Sigmoid colon (tissue), 7 donors: ENCODE measurements at places on chromosomes 5 and 9. TPM values are rescaled to one million over a fixed set of nuclear protein-coding genes. Genes with fewer than 3 reads are reported as not detected.

CNTNAP3B gene
- total RNA-seq, result 65.9 TPM

IFNK gene
- total RNA-seq, result not detected

DNA sequence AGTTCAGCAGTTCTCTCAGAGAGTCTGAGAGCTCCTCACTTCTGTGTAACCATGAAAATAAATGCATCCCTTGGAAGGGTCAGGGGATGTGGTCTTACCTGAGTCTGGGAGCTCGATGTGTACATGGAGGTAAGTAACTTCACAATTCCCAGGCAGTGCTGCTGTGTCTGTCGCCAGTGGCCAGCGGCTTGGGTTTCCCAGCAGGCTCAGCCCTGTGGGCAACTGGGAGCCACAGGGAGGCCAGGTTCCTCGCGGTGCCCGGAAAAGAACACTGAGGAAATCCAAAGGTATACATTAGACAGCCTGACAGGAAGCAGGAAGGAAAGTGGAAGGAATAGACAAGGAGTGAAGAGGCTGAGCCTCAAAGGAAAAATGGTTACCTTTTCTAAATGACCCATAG lies 62.2 kb downstream of the OSTF1 start:
- no peak for DNase-seq
- H3K27ac ChIP-seq, result no peak overlapping the region
- H3K36me3 ChIP-seq, result peaks cover 20% of the 10 kb centered on the region
- H3K4me1 ChIP-seq, result no peaks in the 10 kb centered on the region
- no peaks in the 10 kb centered on the region for H3K27me3 ChIP-seq

CNTFR gene
- 3.0 TPM for total RNA-seq

DNA sequence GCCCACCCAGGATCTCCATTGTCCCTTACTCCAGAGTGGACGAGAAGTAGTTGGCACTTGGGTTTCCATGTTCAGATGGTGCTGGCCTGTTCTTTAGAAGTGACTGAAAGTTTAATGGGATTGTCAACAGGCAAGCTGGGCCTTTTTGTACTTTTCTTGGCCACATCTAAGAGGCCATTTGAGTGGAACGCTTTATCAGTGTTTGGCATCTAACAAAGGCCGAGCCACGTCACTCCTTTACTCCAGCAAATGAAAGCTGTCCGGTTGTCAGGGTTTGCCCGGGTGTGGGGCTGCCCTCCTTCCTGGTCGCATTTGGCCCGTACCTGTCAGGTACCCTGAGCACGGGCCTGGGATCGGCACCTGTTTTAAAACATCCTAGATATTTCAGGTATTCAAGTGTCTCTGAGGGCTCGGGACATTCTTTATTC lies 71.5 kb downstream of the RCL1 start:
- peaks cover 14% of the 10 kb centered on the region for H3K36me3 ChIP-seq
- no peaks in the 10 kb centered on the region for H3K4me1 ChIP-seq
- no peak overlapping the region for H3K4me3 ChIP-seq
- H3K27ac ChIP-seq, result no peak overlapping the region

SLCO6A1 gene
- not detected for total RNA-seq

- H3K27me3 ChIP-seq, result no peaks in the 10 kb centered on the region
- H3K4me3 ChIP-seq, result no peak overlapping the region
- no peaks in the 10 kb centered on the region for H3K36me3 ChIP-seq
- H3K4me1 ChIP-seq, result no peaks in the 10 kb centered on the region
- DNase-seq, result no peak
- H3K27ac ChIP-seq, result peak overlapping the region; percentile 36
Observed at GRCh38 chr5:136053336-136054141, 24.8 kb downstream of the TGFBI start.

DNA sequence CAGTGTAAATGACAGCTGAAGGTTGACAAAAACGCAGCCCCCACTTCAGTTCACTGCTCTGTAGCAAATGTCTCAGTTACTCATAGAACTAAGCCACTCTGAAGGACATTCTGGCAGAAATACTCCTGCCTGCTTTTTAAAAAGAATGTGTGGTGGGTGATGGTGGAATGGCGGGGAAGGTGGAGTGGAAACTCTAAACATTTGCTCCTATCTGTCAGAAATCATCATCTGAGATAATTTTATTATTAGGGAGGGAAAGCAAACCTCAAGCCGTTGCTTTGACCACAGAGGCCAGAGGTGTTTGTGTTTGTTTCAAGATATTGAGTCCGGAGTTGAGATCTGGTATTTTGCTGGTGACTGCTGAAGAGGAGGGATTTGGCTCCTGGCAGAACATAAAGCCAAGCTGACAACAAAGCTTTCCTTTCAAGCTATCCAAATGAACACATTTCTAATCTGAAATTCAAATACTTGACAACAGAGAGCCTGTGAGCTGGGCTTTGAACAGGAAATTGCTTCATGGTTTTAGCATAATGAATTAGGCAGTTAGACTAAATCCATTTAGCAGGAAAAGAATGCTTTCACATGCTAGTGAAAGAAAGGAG lies 362.7 kb downstream of the CSNK1G3 start:
- no peaks in the 10 kb centered on the region for H3K4me1 ChIP-seq
- peak overlapping the region; percentile 6 for H3K27ac ChIP-seq
- no peak overlapping the region for H3K4me3 ChIP-seq
- no peaks in the 10 kb centered on the region for H3K27me3 ChIP-seq
- no peaks in the 10 kb centered on the region for H3K36me3 ChIP-seq

- no peaks in the 10 kb centered on the region for H3K27me3 ChIP-seq
- H3K27ac ChIP-seq, result no peak overlapping the region
- H3K4me3 ChIP-seq, result no peak overlapping the region
Observed at GRCh38 chr9:26012797-26013196, 334.6 kb upstream of the TUSC1 start.

DNA sequence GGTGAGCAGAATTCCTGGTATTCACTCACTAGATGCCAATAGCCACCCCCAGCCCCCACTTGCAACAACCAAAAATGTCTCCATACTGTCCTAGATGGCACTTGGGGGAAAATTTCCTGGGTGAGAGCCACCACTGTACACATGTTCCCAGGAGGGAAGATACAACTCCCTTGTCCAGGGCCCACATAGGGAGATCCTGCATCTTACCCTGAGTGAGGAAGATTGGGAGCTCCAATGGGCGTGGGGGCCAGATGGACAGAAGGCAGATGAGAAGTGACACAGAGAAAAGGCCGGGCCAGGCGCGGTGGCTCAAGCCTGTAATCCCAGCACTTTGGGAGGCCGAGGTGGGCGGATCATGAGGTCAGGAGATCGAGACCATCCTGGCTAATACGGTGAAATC lies 12.3 kb upstream of the IPPK start:
- no peak overlapping the region for H3K4me3 ChIP-seq
- no peak for DNase-seq
- H3K4me1 ChIP-seq, result no peaks in the 10 kb centered on the region

GRCh38 chr5:14587150-14587549 lies 5.6 kb downstream of the OTULINL start:
- no peaks in the 10 kb centered on the region for H3K36me3 ChIP-seq
- H3K4me3 ChIP-seq, result no peak overlapping the region
- H3K27ac ChIP-seq, result peak overlapping the region; percentile 3
- DNase-seq, result peak; percentile 79
- peaks cover 9% of the 10 kb centered on the region for H3K4me1 ChIP-seq
- no peaks in the 10 kb centered on the region for H3K27me3 ChIP-seq

GRCh38 chr5:89707891-89708290 lies 701.7 kb downstream of the CETN3 start:
- no peaks in the 10 kb centered on the region for H3K36me3 ChIP-seq
- DNase-seq, result no peak
- no peak overlapping the region for H3K27ac ChIP-seq

GARNL3 gene
- total RNA-seq, result 17.5 TPM

- H3K4me1 ChIP-seq, result no peaks in the 10 kb centered on the region
- H3K4me3 ChIP-seq, result no peak overlapping the region
- H3K27ac ChIP-seq, result peak overlapping the region; percentile 6
- H3K27me3 ChIP-seq, result no peaks in the 10 kb centered on the region
Observed at GRCh38 chr5:76690704-76691466, 25.0 kb upstream of the F2R start.

PRRX2 gene
- not detected for total RNA-seq

ADAMTS6 gene
- 7.1 TPM for total RNA-seq

SAXO1 gene
- total RNA-seq, result not detected
